ENCODE measurements at places on chromosomes 16 and 17.

DNA sequence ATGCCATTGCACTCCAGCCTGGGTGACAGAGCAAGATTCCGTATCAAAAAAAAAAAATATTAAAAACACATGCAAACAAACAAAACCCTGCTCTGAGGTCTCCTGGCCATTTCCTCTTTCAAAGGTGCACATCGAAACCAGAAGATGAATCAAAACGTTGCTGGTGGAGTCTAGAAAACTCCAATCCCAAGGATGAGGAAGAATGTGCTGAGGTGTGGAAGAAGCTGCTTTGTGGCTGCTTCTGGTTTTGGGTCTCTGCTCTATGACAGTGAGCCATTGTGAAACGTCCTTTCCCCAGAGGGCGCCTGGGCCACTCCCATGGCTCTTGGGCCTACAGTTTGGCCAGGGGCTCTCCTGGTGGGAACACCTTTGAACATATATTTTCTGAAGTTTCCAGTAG, 112.6 kb downstream of the IRF8 start:
- no peak for DNase-seq

DNA sequence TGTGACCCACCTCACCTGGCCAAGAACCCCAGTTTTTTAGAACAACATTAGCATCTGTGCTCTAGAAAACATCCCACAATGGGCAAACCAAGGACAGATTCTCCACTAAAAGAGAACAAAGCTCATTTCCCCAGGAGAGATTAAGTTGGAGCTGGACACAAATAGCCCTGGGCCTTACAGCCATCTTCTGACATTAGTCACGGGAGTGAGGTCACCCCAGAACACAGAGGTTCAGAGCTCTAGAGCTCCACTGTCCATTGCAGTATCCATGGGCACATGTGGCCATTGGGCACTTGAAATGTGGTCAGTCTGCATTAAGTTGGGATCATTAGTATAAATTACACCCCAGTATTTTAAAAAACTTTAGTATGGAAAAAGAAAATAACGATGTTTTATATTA, 47.6 kb upstream of the RBBP6 start:
- DNase-seq: no peak

DNA sequence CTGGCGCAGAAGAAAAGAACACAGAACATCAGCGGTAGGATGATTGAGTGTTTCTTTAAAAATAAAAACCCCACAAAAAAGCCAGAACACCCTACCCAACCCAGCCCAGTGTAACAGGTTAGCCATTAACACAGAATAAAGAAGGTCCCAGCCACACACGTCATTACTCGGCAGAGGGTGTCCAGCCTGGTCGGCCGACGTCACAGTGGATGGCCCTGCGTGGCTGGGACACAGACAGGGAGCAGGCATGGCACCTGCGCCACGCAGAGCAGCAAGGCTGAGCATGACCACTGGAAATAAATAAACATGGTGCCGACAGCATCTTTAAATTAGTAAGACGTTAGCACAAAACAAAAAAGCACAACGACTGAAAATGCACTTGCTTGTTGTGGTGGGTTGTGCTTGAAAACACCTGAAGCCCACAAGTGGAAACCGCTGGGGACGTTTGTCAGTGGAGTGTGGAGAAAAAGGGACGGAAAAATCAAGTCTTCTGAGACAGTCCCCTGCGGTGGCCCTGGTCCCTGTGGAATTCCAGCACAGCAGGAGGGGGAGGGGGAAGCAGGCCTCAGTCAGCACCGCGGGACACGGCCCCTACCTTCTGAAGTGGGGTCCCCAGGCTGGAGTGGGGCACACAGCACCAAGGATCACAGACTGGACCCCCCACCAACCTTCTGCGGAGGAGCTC, 39.2 kb downstream of the SLC7A5 start:
- no peak for DNase-seq

GRCh38 chr17:50295021-50295420, 20.8 kb downstream of the TMEM92 start:
- no peak for DNase-seq

- DNase-seq: no peak
Observed at GRCh38 chr17:40108970-40109824, 8.8 kb upstream of the NR1D1 start.

DNA sequence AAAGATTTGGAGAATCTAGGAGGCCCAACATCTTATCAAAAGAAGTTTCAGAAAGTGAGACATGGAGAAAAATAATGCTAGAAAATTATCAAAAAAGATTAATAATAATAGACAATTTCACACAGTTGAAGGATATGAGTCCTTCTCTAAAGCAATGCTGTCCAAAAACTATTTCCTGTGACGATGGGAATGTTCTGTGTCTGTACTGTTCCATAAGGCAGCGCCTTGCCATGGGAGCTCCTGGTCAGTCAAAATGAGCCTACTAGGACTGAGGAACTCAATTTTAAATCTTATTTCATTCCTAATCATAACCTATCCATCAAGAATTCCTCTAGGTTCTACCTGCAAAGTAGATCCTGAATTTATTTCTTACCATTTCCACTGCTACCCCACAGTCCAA, 49.0 kb downstream of the CACNG1 start:
- DNase-seq: no peak

GRCh38 chr16:89136931-89137330, 34.6 kb upstream of the CDH15 start:
- DNase-seq: no peak

DNA sequence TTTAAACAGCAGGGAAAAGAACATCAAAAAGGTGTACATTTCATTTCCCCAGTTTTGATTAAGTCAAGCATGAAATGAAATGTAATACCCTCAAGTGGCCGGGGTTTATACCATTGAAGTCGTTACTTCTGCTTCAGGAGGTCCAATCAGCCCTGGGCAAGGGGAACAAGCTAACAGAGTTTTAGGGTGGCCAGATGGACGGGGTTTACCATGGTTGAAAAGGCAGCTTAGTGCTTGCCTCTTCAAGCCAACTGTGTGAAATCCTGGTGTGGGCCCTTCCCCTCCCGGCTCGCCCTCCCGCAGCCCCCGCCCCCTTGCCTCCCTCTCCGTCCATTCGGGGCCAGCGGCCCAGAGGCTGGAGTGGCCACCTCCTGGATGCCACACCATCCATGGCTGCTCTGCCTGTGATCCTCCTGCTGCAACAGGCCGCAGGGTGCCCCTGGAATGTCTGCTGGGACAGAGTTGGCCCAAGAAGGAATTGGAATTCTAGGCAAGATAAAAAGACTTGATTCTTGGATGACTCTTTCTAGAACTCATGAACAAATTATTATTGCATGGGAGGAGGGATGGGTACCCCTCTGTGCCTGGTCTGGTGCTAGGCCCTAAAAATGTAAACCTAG, 296.2 kb upstream of the IRX3 start:
- no peak for DNase-seq

DNA sequence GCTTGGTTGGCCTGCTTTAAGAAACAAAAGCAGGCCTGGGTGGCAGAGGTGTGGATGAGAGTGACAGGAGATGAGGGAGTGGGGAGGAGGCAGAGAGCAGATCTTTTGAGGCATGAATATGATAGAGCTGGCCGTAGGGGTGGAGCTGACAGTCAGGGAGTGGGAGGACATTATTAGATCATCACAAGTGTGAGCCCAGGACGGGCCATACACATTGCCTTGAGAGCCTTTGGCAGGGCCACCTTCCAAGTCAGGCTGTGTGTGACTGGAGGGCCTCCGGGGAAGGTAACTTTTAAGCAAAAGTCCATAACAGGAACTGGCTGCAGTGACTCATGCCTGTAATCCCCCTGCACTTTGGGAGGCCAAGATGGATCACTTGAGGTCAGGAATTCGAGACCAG, 26.3 kb downstream of the GINS3 start:
- DNase-seq: no peak

DNA sequence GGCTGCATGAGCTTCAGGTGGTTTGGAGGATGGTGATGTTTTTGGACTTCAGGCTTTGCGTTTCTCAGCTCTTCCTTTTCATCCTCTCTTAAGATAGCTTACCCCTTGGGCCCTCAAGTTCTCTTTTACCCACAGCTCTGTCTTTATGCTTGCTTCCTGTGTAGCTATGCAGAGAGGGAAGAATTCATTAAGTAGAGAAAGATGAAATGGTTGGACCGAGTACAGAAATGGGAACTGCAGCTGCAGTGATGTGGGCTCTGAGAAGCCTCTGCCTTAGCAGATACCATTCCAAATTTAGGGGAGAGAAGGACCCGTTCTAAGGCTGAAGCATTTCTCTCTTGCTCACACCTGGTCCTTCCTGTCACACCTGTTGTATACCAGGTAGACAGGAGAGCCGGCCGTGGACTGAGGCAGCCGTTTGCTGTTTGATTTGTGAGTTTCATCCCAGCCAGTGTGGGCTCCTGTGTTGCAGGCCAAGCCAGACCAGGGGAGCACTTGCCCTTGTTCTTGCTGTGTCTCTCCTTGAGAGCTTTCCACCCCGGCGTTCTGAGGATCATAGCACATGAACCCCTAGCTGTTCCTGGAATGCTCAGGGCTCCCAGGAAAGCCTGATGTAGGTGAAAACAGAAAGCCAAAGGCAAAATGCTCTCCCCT, 392.7 kb downstream of the CPPED1 start:
- DNase-seq: no peak

DNA sequence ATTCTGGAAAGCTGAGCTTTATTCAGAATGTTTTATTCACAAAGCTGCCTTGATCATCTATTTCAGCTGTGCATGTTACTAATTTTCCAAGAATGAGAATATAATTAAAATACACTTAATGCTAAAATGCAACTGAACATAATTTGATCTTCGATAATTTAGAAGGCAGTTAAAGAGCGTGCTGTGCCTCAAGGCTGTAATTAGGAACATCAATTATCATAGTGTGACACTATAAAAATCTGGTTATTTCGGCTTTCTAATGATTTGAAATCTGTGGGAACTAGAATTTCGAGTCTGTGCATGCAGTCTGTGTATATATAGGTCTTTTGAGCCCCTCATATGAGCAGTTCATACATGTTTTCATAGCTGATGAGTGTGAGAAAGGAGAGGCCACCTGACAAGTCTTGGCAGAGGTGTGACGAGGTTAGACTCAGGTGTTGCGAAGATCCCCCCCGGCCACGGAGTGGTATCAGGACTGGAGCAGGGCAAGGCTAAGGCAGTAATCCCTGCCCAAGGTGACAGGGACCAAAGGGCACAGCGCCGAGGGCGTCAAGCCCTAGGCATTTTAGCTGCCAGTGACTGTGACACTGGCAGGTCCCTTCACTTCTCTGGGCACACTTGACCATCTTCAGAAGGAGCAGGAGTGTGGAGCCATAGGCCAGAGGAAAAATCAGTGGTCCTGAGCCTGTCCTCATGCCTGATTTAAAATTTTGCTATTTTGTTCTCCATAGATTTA, 328.5 kb downstream of the SNX29 start:
- no peak for DNase-seq

DNA sequence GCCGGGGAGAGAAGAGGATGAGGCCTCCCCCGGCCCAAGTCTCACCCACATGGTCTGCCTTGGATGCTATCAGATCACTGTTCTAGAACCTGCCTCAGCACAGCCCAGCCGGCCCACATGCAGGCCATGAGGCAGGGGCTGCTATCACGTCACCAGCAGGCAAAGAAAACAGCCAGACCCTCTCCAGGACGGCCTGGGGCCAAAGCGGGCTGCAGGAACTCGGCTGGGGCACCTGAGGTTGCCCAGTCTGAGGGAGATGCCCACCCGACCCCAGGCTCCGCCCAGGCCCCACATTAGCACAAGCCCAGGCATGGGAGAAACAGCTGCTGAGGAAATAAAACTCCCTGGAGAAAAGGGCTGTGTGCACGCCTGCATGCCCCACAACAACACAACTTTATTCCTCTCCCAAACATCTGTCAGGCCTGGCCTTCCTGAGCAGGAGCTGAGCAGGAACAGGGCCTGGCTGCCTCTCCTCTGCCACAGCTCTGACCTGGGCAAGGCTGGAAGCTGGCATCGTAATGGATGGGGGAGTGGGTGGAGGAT, 6.7 kb upstream of the SMIM5 start:
- no peak for DNase-seq

DNA sequence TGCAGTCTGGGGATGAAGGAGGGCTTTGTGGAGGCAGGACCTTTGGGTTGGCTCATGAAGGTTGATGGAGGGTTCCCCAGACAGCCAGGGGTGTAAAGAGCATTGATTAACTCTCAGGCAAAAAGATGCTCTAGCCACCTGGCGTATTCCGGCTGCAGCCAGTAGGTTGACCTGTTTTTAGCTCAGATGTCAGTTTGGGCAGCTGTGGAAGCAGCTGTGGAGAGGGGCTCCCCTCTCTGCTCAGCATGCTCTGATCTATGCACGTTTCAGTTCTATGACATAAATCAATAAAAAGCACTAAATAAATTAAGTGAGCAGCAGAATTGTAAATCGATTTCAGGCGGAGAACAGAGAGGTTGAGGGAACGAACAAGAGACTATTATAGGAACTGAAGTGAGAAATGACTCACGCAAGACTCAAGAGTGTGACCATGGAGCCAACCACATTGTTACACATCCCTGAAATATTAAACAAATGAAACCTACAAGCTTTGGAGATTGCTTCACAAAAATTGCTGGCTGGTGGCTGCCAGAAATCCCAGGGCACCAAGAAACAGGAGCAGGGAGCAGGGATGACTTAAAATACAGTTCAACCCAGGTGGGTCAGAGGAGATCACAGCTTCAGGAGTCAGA, 111.9 kb downstream of the GSG1L start:
- DNase-seq: no peak

- DNase-seq: no peak
Observed at GRCh38 chr17:80730739-80731138, 186.1 kb downstream of the RPTOR start.

DNA sequence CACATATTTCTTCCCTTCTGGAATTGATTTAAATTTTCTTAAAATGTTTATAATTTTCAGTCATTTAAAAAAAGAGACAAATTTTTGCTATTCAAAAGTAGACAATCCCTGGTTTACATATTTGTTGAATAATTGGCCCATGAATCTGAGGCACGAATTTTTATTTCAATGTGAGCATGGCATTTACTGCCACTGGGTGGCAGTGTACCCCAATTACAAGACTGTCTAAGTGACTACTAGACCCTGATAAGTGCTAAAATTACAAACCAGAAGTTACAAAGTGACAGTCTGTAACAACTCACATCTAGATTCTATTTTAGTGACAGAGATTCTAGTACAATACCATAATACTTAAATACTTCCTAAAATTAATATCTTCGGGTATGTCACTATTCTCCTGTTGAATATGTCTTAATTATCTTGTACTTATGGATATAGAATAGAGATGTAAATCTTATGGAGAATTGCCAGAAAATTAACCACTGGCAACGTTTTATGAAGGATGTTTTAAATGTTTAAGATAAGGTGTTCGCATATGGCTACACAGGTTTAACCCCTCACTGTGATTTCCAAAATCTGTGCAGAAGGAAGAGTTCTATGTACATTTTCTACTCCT, 235.8 kb downstream of the MAP2K4 start:
- no peak for DNase-seq

GRCh38 chr17:81037798-81038733, 3.1 kb downstream of the BAIAP2 start:
- no peak for DNase-seq

DNA sequence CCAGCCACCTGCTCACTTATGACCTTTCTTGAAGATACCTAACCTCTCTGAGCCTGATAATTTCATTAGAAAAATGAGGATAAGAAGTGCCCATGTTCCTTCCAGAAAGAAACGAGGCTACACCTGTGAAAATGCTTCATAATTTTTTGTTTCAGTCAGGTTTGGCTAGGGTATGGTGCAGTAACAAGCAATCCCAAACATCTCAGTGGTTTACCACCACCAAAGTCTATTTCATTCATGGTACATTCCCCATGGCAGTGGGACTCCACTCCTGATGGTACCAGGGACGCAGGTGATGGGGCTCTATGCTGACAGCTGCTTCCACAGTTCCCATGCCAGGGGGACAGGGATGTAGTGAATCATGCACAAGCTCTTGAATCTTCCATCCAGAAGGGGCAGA, 147.6 kb upstream of the CES5A start:
- DNase-seq: no peak
